ENCODE measurements at places on chromosomes 1 and 21. TPM values are rescaled to one million over a fixed set of nuclear protein-coding genes. Genes with fewer than 3 reads are reported as not detected.

Gene APP
- 53.3 TPM for total RNA-seq

Gene NUF2
- total RNA-seq: 1.8 TPM

Gene CLIC6
- 0.67 TPM for total RNA-seq

Gene ZBTB37
- 26.5 TPM for total RNA-seq

Gene TNFRSF14
- 170 TPM for total RNA-seq

Gene CFHR3
- total RNA-seq: not detected

DNA sequence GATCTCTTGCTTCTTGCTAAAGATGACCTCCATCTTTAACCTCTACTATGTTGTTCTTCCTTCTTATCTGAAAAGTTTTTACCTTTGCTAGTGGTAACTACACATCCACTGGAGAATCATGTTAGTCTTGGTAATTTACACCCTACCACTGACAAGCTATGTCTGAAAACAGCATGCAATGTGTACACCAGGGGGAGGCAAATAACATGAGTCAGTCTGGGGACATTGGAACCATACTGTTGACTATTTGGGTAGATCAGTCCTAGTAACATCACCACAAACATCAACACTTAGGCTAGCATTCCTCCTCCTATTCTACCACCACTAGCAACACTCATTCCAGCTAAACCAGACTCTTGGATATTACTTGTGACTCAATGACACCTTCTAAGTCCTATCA, 549.0 kb downstream of the KCNT2 start:
- DNase-seq: no peak
- H3K27me3 ChIP-seq: no peaks in the 10 kb centered on the region

DNA sequence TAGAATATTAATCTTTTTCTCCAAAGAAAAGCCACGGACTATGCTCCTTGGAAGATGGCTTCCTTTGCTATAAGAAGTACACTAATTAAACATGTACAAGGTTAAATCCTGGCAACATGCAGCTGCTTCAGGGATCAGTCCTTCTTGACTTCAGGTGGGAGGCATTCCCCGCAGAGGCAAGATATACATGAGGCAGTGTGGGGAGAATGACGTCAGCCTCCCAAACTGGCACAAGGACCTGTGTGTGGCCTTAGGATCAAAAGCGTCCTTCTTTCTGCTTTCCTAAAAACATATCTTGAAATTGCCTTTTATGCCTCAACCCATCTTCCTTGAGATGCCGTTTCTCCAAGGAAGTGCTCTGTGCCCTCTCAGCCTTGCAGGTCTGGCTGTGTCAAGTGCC, 90.3 kb downstream of the WLS start:
- no peaks in the 10 kb centered on the region for H3K27me3 ChIP-seq
- no peak overlapping the region for H3K27ac ChIP-seq
- DNase-seq: no peak
- H3K36me3 ChIP-seq: no peaks in the 10 kb centered on the region
- H3K4me3 ChIP-seq: no peak overlapping the region

DNA sequence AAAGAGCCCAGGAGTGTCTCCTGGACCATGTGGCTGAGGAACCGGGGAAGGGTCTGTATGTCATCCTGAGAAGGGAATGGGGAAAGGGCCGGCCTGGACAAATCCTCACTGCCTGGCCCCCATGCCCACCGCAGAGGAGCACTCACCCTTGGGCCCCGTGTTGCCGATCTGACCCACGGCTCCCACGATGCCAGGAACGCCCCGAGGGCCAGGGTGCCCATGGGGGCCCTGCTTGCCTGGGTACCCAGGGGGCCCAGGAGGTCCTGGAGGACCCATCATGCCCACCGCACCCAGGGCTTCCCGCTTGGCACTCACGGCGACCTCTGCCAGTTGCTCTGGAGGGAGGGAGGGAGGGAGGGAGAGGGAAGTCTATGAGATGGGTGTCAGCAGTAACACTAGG, 14.6 kb downstream of the COL9A2 start:
- H3K27ac ChIP-seq: no peak overlapping the region
- H3K27me3 ChIP-seq: no peaks in the 10 kb centered on the region
- DNase-seq: no peak
- H3K36me3 ChIP-seq: no peaks in the 10 kb centered on the region

DNA sequence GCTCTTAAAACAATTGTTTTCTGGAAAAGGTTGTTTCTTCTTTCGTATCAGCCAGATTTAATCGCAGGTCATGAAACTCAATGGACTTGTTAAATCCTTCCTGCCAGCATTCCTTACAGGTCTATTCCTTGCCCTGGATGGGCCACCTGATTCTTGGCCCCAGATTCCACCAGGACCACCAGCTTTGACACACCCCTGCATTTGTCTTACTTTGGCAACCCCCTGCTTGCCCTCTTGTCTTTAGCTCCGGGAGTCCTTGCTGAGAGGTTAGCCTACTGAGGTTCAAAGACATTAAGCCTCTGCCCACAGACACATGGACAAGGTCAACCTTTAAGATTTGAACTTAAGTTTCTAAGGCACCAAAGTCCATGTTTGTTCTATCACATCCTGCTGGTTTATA, 27.1 kb upstream of the DAB1 start:
- H3K27me3 ChIP-seq: no peaks in the 10 kb centered on the region
- no peak overlapping the region for H3K27ac ChIP-seq
- DNase-seq: no peak
- H3K36me3 ChIP-seq: no peaks in the 10 kb centered on the region

DNA sequence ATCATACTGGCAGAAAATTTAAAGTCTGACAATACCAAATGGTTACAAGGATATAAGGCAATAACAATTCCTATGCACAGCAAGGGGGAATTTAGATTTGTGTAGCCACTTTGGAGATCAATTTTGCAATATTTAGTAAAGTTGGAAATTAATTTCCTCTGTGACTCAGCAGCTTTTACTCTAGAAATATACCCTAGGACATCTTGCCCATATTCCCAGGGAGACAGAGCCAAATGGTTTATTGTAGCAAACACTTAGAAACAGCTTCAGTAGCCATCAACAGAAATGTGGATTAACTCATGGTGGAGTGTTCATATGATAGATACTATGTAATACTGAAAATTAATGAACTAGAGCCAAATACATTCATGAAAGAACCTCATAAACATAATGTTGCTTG, 104.6 kb downstream of the BACH1 start:
- H3K36me3 ChIP-seq: no peaks in the 10 kb centered on the region
- H3K4me3 ChIP-seq: no peak overlapping the region
- DNase-seq: no peak

DNA sequence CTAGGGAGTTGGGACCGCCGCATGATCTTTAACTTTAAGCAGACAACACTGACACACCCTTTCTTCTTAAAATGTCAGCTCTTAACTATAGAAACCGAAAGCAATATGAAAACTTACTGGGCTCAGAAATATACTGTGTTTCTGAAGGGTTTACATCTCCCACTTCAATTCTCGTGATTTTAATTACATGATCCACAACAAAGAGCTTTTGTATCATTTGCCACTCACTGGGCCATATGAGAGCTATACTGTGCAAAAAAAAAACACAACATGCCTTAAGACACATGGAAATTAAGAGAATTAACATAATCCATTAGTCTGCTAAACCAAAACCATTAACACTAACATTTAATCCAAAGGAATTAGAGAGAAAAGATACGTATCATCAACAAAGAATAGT, 35.0 kb upstream of the RAP1GAP start:
- H3K4me1 ChIP-seq: no peaks in the 10 kb centered on the region
- no peaks in the 10 kb centered on the region for H3K27me3 ChIP-seq
- H3K27ac ChIP-seq: no peak overlapping the region
- no peak for DNase-seq
- no peak overlapping the region for H3K4me3 ChIP-seq
- peaks cover 63% of the 10 kb centered on the region for H3K36me3 ChIP-seq

Measured in CD4-positive, alpha-beta memory T cell (primary cell).